D341Med (cell line): ENCODE measurements at places on chromosomes 3 and 15.

- DNase-seq, result no peak
These were observed 22.4 kb downstream of the IGDCC3 start for GRCh38 chr15:65355173-65355987.

GRCh38 chr3:112128843-112129727 is 4.0 kb downstream of the GCSAM start:
- DNase-seq, result no peak

- DNase-seq, result no peak
These were observed 44.1 kb downstream of the APH1B start for GRCh38 chr15:63321462-63321861.

DNA sequence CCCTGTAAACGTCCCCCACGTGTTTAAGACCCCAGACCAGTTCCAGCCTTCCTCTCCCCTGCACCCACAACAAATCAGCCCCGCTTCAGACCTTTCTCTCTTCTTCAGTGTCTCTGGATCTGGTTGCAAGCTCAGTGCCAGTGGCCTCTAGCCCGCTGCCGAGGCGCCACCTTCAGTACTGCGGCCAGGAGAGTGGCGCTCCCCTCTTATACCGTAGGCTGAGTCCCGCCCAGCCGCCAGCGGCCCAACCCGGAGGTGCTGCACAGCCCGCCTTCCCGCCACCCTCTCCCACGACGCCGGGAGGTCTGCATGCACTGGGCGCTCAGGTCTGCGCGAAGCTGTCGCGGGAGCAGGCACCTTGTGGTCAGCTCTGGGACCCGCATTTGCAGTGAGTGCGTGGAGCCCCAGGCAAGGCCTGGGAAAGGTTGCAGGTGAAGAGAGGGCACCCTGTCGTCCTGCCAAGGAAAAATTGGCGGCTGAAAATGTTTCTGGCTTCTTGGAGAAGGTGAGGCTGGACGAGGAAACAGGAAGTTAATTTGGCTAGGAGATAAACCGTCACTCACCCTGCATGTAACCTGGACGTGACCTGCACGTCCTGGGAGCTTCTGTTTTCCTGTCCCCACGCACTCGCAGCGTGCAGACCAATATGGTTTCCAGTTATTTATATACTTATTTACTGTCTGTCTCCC is at the start of gene C2CD4B:
Gene C2CD4B (minus strand): TSS at position 182 of the 689 bp plus-strand sequence. CDS start 301 bp downstream, outside the sequence.
- peak; percentile 41 for DNase-seq

DNA sequence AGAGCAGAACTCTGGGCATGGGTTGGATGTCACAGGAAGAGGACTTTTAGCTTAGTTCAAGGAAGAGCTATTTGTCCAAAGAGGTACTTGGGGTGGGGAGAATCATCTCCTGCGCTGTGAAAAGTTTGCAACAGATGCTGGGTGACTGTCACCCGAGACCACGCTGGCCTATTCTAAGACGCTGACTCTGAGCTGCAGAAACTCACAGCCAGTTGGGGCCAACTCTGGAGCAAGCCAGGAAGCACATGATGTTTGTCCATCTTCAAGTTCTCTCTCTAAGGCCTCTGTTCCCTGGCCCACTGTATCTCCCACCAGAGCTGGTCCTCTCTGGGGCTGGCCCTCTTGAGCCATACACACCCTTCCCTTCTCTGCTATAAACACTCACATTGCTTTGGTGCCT is 17.9 kb upstream of the CDCP1 start:
- DNase-seq, result no peak

DNA sequence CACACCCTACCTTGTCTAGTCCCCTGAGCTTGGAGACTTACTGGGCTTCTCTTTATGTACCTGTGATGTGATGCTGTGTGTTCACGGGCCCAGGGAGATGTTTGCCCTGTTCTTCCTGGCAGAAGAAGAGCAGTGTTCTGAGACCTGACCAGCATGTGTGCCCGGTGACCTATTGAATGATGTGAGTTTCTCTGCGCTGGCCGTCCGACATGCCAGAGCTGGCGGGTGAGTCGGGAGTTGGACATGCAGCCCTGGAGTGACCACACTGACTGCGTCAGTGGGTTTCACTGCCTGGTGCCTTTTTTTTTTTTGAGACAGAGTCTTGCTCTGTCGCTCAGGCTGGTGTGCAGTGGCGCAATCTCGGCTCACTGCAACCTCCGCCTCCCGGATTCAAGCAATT is 42.3 kb downstream of the CGNL1 start:
- DNase-seq, result no peak

GRCh38 chr15:99365242-99365641 is 114.0 kb downstream of the LRRC28 start:
- no peak for DNase-seq

- no peak for DNase-seq
These were observed 45.3 kb downstream of the DGKG start for GRCh38 chr3:186316666-186317260.

- no peak for DNase-seq
These were observed 100.8 kb upstream of the SOX2 start for GRCh38 chr3:181610973-181611265.

- DNase-seq, result no peak
These were observed 16.7 kb downstream of the FAM174B start for GRCh38 chr15:92638709-92639365.

DNA sequence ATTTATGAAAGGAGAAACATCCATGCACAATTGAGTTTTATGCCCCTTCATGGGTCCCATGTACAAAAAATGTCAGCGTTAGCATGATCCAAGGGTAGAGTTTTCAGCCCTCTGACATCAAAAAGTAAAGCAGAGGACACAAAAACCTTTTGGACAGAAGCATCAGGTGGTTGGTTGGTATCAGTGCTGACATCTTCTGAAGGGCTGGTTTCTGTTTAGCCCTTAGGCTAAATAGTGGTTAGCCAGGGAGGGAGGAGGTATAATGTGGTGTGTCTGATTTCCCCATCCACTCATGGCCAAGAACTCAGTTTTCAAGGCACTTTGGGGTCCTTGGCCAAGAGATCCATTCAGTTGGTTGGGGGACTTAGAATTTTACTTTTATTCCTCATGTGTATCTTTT is 16.5 kb downstream of the CCDC66 start:
- no peak for DNase-seq

DNA sequence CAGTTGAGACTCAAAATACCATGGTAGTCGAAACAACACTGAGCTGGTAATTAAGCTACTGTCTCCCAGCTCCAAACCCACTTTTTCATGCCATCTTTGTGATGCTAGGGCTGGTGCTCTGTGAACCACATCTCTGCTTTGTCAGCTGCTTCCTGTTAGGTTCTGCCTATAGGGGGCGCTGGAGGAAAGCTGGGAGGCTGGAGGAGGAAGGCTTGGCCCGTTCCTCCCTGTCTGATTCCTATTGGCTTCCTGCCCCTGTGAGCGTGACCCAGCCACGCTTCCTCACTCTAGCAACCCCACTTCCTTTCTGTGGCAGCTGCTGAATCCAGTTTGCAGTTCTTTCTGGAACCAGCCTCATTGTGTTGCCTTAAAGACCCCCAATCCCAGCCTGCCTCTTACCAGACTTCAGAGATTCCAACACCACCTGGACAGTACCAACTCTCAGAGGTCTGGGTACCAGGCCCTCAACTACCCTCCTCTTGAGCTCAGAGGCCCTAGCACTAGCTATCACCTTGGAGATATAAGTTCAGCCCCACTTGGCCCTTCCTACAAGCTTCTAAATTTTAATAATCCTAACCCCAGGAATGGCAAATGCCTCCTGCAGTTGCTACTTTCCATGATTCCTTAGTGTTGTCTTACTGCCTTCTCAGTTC is 120.9 kb downstream of the ERC2 start:
- peak; percentile 48 for DNase-seq

DNA sequence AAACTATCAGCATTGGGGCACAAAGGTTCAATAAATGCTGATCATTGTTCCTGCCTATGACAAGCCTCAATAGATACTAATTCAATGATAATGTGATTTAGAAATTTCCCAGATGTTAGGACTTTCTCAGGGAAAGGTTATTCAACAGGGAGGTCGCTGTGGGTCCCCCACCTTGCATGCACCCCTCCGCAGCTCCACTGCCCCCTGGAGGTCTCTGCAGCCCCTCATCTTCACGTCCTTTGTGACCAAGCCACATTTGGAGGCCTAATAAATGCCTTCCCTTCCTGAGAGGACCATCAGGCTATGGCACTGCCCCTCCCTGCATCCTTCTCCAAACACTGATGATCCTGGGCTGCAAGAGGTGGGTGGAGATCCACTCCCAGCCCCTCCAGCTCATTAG is 50.2 kb downstream of the NOX5 start:
- DNase-seq, result no peak

- no peak for DNase-seq
These were observed at the start of gene UCN2 for GRCh38 chr3:48563382-48563918. Gene UCN2, minus strand, starts transcription at chr3:48563781. Its CDS starts 657 bp downstream, at chr3:48563124.

DNA sequence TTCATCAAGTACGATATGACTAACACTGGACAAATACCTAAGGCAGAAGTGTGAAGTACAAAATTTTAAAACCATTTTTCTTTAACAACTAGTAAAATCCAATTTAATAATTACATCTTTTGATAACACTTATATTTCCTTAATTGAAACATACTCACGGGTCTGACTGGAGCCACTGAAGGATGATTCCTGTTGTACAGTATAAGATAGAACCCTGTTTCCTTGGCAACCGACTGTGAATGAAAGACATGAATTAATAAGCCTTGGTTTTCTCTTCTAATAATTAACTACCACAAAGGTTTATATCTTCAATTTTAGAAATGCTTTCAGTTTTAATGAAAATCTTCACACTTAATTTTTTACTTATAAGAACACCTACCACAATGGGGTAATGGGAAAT is 19.4 kb downstream of the DHX36 start:
- DNase-seq, result no peak

GRCh38 chr15:50930792-50931191 is 22.3 kb downstream of the AP4E1 start:
- no peak for DNase-seq

- no peak for DNase-seq
These were observed 65.4 kb downstream of the DHX30 start for GRCh38 chr3:47868306-47868705.

- no peak for DNase-seq
These were observed 191.4 kb upstream of the EIF1B start for GRCh38 chr3:40118091-40118490.

GRCh38 chr3:10835406-10835805 is 19.4 kb downstream of the SLC6A11 start:
- no peak for DNase-seq

- no peak for DNase-seq
These were observed 75.9 kb downstream of the AGBL1 start for GRCh38 chr15:86155551-86155950.

- no peak for DNase-seq
These were observed 85.1 kb downstream of the DNAJB8 start for GRCh38 chr3:128381609-128382008.

DNA sequence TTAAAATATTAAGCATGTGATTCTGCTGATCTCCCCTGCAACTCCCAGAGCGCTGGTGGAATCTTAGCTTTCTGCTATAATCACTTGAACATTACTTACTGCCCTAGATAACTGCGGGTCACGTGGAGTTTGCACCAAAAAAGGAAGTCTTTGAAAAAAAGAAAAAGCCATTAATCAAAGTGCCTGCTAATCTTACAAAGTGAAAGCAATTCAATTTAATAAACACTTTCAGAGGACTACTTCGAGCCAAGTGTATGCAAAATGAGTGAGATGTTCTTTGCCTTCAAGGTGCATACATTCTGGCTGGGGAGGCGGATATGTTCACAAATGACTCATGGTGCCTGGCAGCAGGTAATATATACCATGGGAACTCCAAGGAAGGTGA is 109.9 kb upstream of the GAP43 start:
- DNase-seq, result peak; percentile 26

GRCh38 chr15:91864664-91865063 is 11.2 kb downstream of the SLCO3A1 start:
- no peak for DNase-seq

- no peak for DNase-seq
These were observed 37.0 kb downstream of the PPARG start for GRCh38 chr3:12325586-12326515.

DNA sequence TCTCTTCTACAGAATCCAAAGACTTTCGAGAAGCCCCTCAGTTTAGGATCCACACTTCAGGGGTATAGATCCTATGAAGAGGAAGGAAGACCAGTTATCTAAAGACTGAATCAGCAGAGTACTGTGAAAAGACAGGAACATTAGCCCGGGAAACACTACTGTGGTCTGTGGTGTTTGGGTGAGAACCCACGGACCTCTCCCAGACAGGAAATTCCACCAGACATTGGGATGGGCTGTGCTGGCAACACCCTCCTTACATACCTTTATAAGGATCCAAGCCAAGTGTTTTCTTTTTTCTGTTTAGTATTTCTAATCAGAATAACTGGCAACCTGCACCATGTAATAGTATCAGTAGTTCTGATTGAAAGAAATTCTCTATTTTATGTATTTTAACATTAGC is 14.1 kb downstream of the TMEM207 start:
- DNase-seq, result no peak

DNA sequence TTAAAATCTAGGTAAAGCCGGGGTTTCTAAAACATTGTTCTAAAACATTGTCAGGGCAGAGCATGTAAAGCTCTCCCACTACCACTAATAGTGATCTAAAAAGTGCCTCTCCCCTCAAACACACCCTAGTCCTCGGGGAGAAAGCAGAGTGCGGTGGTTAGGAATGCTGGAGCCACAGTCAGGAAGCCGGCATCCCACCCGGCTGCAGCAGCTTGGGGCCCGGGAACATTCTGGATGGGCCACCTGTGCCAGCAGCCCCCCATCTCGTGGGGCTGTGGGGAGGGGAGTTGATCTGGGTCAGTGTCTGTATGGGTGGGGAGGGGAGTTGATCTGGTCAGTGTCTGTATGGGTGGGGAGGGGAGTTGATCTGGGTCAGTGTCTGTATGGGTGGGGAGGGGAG is 176.9 kb downstream of the APBA2 start:
- DNase-seq, result no peak

GRCh38 chr15:86392296-86392695 is 312.6 kb downstream of the AGBL1 start:
- DNase-seq, result no peak

DNA sequence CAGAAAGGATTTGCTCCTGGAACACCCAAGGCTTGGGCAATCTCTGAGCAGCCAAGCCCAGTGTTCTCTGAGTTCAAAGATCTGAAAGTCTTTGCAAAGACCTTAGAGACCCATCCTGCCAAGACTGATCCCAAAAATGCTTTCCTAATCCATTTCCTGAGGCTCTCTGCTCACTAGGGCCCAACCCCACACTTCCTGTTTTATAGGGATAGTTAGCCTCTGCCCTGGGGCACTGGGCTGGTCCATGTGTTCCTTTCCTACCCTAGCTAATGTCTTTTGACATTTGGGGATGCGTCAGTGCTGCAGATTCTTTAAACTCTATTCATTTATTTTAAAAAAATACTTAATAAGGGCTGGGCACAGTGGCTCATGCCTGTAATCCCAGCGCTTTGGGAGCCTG is 372.7 kb downstream of the ROBO2 start:
- no peak for DNase-seq

DNA sequence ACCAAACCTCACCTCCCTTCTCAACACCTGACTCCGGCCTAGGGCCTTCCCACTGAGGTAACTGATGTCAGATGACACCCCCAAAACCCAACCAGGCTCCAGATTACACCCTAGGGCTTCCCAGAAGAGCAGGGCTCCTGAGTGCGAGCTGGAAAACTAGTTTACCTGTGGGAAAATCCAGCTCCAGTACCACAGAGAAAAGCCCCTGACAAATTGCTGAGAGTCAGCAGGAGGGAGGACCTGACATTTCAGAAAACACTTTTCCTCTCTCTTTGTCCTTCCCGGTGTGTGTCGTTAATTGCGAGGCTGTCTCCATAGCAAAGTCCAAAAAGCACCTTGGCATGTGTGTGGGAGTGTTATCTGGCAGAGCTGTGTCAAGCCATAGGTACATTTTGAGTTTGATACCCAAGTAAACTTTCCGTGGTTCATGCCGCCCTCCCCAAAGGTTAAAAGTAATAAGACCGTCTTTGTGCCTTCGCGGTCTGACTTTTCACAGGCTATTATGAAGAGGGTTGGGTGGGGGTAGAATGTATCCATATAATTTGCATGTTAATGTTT is 79.8 kb upstream of the FNDC3B start:
- DNase-seq, result no peak
